ENCODE measurements at places on chromosomes 1 and 21. TPM values are rescaled to one million over a fixed set of nuclear protein-coding genes. Genes with fewer than 3 reads are reported as not detected.
A peak's percentile ranks its signal among the peaks of the same experiment; 100 is the strongest.

Gene OR2T29
- total RNA-seq: not detected

DNA sequence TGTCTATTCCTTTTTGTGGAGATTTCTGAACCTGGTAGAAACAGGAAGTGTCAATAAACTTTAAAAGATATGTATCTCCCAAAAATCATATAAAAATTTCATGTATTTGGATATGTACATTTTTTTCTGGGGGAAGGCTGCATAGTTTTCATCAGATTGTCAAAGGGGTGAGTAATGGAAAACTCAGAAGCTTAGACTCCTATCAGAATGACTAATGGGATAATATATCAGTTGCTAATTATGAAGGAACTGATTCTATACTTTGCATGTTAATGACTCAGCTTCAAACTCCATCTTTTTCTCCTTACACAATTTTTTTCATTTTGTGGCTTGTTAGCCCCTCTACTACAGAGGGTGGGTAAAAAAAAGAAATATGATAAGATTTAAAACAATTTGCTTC, 55.9 kb downstream of the GON4L start:
- DNase-seq: peak; percentile 39

- peak; percentile 21 for DNase-seq
Observed at GRCh38 chr1:162502928-162503327, 5.3 kb downstream of the UHMK1 start.

GRCh38 chr1:15066191-15066590, 87.4 kb upstream of the TMEM51 start:
- DNase-seq: no peak

GRCh38 chr1:66348776-66349175, 185.2 kb upstream of the SGIP1 start:
- no peak for DNase-seq
